ENCODE measurements at places on chromosomes 13 and 19. TPM values are rescaled to one million over a fixed set of nuclear protein-coding genes. Genes with fewer than 3 reads are reported as not detected.

Gene TBXA2R
- total RNA-seq = not detected

Gene CBLC
- total RNA-seq = 37.7 TPM

Gene SCN1B
- total RNA-seq = 1.1 TPM

Gene CLDND2
- total RNA-seq = 0.97 TPM

Gene OVOL3
- not detected for total RNA-seq

Gene PSPN
- 4.8 TPM for total RNA-seq

Gene ELAVL3
- 1.7 TPM for total RNA-seq

Gene OR4F17
- not detected for total RNA-seq

Gene CD33
- total RNA-seq = not detected

Gene SHC2
- 40.5 TPM for total RNA-seq

Gene TMEM86B
- 14.4 TPM for total RNA-seq

Gene RASL11A
- 15.9 TPM for total RNA-seq

GRCh38 chr13:53017433-53017970, 11.1 kb upstream of the OLFM4 start:
- H3K27ac ChIP-seq = no peak overlapping the region
- peaks cover 13% of the 10 kb centered on the region for H3K27me3 ChIP-seq
- no peak overlapping the region for H3K4me3 ChIP-seq
- no peaks in the 10 kb centered on the region for H3K4me1 ChIP-seq
- no peaks in the 10 kb centered on the region for H3K36me3 ChIP-seq
- DNase-seq = no peak

DNA sequence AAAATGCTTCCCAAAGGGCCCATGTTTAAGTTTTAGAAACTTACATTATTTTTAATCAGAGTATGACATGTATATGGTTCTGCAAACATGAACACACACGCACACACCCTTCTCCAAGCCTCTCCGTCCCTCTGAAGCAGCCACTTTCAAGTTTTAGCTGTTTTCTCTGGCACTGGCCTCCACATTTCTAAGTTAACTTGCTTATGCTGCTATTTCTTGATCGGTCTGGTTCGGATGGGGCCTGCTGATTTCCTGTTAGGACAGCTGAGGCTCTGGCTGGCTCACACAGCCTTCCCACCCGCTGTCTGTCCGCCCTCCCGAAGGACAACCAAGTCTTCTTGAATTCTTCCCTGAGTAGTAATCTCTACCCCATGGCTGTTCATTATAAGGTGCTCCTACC, 4.4 kb downstream of the SPC24 start:
- H3K4me3 ChIP-seq = no peak overlapping the region
- peaks cover 14% of the 10 kb centered on the region for H3K4me1 ChIP-seq
- H3K27me3 ChIP-seq = no peaks in the 10 kb centered on the region
- DNase-seq = no peak

- no peak overlapping the region for H3K27ac ChIP-seq
- peaks cover 21% of the 10 kb centered on the region for H3K4me1 ChIP-seq
- no peak overlapping the region for H3K4me3 ChIP-seq
- no peaks in the 10 kb centered on the region for H3K36me3 ChIP-seq
- peaks cover 4% of the 10 kb centered on the region for H3K27me3 ChIP-seq
- no peak for DNase-seq
These were observed 158.8 kb downstream of the NHLRC3 start for GRCh38 chr13:39196965-39197646.

DNA sequence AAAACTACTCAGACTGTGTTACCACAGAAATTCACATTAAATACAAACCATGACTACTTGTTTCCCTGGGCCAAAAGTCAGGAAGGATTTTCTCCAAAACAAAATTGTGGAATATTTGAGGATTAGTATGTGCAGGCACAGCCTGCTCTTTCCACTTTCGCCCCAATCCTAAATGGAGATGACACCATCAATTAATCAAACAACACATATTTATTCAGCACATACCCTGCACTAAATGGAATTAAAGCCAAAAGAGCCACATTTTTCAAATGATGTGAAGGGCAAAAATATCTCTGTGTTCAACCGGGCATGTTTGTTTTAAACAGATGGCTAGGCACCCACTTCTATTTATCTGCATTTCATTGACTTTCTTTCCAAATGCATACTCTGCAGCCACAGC, 523.1 kb downstream of the DCT start:
- H3K4me3 ChIP-seq = no peak overlapping the region
- peaks cover 11% of the 10 kb centered on the region for H3K4me1 ChIP-seq
- no peaks in the 10 kb centered on the region for H3K36me3 ChIP-seq
- no peak for DNase-seq
- H3K27ac ChIP-seq = no peak overlapping the region

- peak overlapping the region; percentile 83 for H3K27ac ChIP-seq
- DNase-seq = peak; percentile 70
- H3K4me1 ChIP-seq = peaks cover 13% of the 10 kb centered on the region
- H3K4me3 ChIP-seq = peak overlapping the region; percentile 82
- no peaks in the 10 kb centered on the region for H3K36me3 ChIP-seq
- H3K27me3 ChIP-seq = no peaks in the 10 kb centered on the region
These were observed 7.3 kb downstream of the PIAS4 start for GRCh38 chr19:4014541-4015491.

GRCh38 chr19:845707-846521, 5.1 kb downstream of the PRTN3 start:
- H3K27ac ChIP-seq = no peak overlapping the region
- peaks cover 3% of the 10 kb centered on the region for H3K4me1 ChIP-seq

GRCh38 chr13:71028884-71029283, 838.1 kb downstream of the DACH1 start:
- peaks cover 11% of the 10 kb centered on the region for H3K4me1 ChIP-seq
- H3K27me3 ChIP-seq = no peaks in the 10 kb centered on the region
- peaks cover 5% of the 10 kb centered on the region for H3K36me3 ChIP-seq
- no peak overlapping the region for H3K27ac ChIP-seq
- no peak overlapping the region for H3K4me3 ChIP-seq

- H3K27ac ChIP-seq = no peak overlapping the region
- H3K4me1 ChIP-seq = no peaks in the 10 kb centered on the region
- peaks cover 41% of the 10 kb centered on the region for H3K27me3 ChIP-seq
- no peaks in the 10 kb centered on the region for H3K36me3 ChIP-seq
These were observed 142.8 kb upstream of the SOX1 start for GRCh38 chr13:111923991-111924677.

DNA sequence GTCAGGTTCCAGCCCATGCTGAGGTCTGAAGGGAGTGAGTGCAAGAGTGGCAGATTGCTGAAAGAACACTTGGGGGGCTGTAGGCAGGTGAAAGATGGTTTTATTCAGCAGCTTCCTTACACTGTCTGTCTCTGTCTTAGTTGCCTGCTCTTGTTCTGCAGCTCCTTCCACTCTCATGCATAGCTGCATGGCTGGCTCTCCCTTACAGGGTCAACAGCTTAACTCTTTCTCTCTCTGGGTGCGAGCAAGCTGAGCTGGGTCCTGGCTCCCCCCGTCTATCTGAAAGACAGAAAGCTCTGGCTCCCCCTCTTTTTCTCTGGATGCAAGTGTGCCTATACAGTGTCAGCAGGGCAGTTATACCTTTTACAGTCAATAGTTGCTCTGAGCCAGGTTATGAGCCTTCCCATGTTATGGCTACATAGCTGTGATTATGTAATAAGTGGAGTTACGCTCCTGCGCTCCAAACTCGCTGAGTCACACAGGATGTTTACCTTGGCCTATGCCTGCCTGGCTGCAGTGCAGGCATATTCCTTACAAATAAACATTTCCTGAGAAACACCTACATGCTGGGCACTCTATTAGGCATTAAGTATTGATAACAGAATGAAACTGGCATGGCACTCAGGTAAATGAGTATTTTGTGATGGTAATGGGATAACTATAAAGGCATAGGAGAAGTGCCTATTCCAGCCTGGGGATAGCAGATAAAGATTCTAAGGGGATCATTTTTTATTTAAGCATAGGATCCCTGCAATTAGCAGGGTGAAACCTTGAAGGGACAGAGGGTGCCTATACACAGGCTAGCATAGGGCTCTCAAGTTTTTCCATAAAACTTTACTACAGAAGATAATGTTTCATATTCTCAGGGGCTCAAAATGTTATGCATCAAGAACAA, 826.9 kb upstream of the PCDH9 start:
- H3K4me1 ChIP-seq = no peaks in the 10 kb centered on the region
- no peak for DNase-seq
- H3K36me3 ChIP-seq = no peaks in the 10 kb centered on the region
- no peaks in the 10 kb centered on the region for H3K27me3 ChIP-seq

- no peaks in the 10 kb centered on the region for H3K36me3 ChIP-seq
- H3K4me1 ChIP-seq = peaks cover 18% of the 10 kb centered on the region
- H3K27me3 ChIP-seq = peaks cover 77% of the 10 kb centered on the region
- H3K27ac ChIP-seq = no peak overlapping the region
- H3K4me3 ChIP-seq = no peak overlapping the region
- DNase-seq = no peak
These were observed 149.7 kb upstream of the ZNF536 start for GRCh38 chr19:30222428-30222873.

- H3K4me3 ChIP-seq = no peak overlapping the region
- H3K36me3 ChIP-seq = no peaks in the 10 kb centered on the region
- no peak overlapping the region for H3K27ac ChIP-seq
- peak; percentile 25 for DNase-seq
- H3K27me3 ChIP-seq = peaks cover 24% of the 10 kb centered on the region
These were observed 87.5 kb downstream of the TSHZ3 start for GRCh38 chr19:31261603-31262212.

DNA sequence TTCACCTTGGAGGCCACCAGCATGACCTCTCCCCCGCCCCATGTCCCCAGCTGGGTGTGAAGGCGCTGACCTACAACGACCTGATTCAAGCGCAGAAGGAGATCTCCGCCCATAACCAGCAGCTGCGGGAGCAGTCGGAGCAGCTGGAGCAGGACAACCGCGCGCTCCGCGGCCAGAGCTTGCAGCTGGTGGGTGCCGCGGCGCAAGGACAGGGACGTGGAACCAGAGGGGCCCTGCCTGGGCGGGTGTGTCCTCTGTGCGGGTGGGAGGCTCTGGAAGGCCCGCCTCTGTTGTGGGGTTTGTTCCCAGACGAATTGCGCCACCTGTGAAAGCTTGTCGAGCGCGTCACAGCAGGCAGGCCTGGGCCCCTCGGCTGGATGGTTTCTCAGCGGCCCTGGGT, 22.3 kb downstream of the PLEKHJ1 start:
- DNase-seq = no peak
- H3K27me3 ChIP-seq = no peaks in the 10 kb centered on the region
- H3K27ac ChIP-seq = peak overlapping the region; percentile 88
- H3K4me1 ChIP-seq = no peaks in the 10 kb centered on the region

GRCh38 chr13:37168151-37168550, 62.7 kb upstream of the CSNK1A1L start:
- no peak overlapping the region for H3K27ac ChIP-seq
- H3K4me3 ChIP-seq = no peak overlapping the region
- no peaks in the 10 kb centered on the region for H3K36me3 ChIP-seq
- H3K27me3 ChIP-seq = no peaks in the 10 kb centered on the region

- H3K27ac ChIP-seq = no peak overlapping the region
- DNase-seq = no peak
- peaks cover 54% of the 10 kb centered on the region for H3K4me1 ChIP-seq
- H3K27me3 ChIP-seq = peaks cover 51% of the 10 kb centered on the region
These were observed 31.7 kb downstream of the TSHZ3 start for GRCh38 chr19:31317570-31317969.

DNA sequence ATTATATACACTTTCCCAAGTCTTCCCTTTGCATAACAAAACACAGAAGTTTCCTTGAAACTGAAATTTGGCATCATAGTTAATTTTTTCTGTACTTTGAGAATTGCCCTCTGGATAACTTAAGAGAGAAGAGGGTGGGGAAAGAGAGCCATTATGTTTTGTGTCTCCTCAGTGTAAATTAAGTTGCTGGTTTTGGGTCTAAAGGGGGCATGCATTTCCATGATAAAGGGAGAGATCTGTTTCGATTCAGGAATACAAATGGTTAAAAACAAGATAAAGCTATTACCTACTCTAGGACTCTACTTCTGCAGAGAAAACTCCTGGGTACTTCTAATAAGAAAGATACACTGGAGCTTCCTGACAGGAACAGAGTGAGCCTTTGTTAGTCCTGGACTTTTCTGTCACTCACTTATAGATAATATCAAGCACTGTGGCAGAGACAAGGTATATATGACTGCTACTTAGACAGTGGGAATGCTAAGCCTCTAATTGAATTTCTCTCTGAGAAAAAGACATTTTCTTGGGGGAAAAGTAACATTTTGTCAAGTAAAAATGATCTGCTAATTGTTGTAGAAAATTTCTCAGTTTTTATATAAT, 142.8 kb upstream of the PCDH9 start:
- no peak overlapping the region for H3K4me3 ChIP-seq
- H3K27me3 ChIP-seq = no peaks in the 10 kb centered on the region
- H3K4me1 ChIP-seq = peaks cover 3% of the 10 kb centered on the region

DNA sequence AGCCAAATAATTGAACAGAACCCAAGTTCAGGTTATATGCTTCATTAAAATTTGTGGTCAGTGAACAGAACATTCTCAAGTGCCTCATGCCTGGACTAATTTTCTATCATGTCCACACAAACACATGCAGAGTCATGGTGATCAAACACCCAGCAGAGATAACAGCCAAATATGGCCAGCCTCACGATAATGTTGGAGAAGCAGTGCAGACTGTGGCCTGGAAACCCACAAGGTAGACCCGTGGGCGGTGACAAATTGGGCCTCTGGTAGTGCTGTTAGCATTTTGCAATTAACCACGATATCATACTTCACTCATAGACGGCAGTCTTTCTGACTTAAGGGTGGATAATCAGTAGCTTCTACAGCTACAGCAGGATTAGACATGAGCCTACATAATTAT, 35.0 kb upstream of the VWA8 start:
- H3K27ac ChIP-seq = no peak overlapping the region
- no peaks in the 10 kb centered on the region for H3K36me3 ChIP-seq
- H3K27me3 ChIP-seq = peaks cover 4% of the 10 kb centered on the region
- H3K4me1 ChIP-seq = peaks cover 3% of the 10 kb centered on the region

- peaks cover 5% of the 10 kb centered on the region for H3K36me3 ChIP-seq
- DNase-seq = no peak
- peaks cover 3% of the 10 kb centered on the region for H3K27me3 ChIP-seq
- peaks cover 16% of the 10 kb centered on the region for H3K4me1 ChIP-seq
These were observed 21.8 kb downstream of the MRPS12 start for GRCh38 chr19:38952395-38953165.

GRCh38 chr13:29861694-29862110, 11.3 kb upstream of the UBL3 start:
- peak overlapping the region; percentile 94 for H3K27ac ChIP-seq
- peak overlapping the region; percentile 46 for H3K4me3 ChIP-seq
- no peaks in the 10 kb centered on the region for H3K27me3 ChIP-seq
- H3K4me1 ChIP-seq = peaks cover 14% of the 10 kb centered on the region

- no peak overlapping the region for H3K27ac ChIP-seq
- no peak overlapping the region for H3K4me3 ChIP-seq
- no peaks in the 10 kb centered on the region for H3K36me3 ChIP-seq
- DNase-seq = no peak
- H3K4me1 ChIP-seq = peaks cover 28% of the 10 kb centered on the region
These were observed 39.5 kb upstream of the SERP2 start for GRCh38 chr13:44333950-44334655.

- no peaks in the 10 kb centered on the region for H3K27me3 ChIP-seq
- no peak overlapping the region for H3K4me3 ChIP-seq
- H3K4me1 ChIP-seq = peaks cover 15% of the 10 kb centered on the region
- no peak overlapping the region for H3K27ac ChIP-seq
- no peak for DNase-seq
- peaks cover 8% of the 10 kb centered on the region for H3K36me3 ChIP-seq
These were observed 253.8 kb downstream of the DACH1 start for GRCh38 chr13:71613066-71613745.
